ENCODE measurements at places on chromosomes 4 and X. TPM values are rescaled to one million over a fixed set of nuclear protein-coding genes. Genes with fewer than 3 reads are reported as not detected.

DNA sequence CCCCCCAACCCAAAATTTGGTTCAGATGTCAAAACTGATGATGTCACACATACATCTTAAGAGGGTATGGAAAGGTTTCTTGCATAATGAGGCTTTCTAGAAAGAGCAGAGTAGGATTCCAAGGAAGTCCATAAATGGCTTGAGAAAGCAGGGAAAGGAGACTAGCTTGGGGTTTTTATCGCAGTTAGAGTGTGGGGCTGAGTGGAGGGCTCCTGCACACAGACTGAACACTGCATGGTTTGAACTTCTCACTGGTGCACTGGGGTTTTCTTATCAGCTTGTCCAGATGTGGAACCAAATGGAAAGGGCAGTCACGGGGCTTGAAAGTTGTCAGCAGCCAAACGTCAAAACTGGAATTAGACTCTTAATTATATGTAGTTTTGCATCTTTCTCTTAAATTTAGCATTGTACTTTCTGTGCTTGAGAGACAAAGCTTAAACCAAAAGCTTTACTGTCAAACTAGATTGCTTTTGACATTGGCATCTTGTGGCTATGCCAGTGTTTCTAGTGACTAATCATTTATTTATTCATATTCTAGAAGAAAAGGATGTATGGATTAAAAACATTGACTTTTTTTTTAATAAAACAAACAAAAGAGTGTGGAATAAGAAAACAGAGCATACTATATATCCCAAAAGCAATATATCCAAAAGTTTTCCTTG is 78.3 kb upstream of the STIM2 start:
- no peak for DNase-seq

IQCM gene
- total RNA-seq, result not detected

DNA sequence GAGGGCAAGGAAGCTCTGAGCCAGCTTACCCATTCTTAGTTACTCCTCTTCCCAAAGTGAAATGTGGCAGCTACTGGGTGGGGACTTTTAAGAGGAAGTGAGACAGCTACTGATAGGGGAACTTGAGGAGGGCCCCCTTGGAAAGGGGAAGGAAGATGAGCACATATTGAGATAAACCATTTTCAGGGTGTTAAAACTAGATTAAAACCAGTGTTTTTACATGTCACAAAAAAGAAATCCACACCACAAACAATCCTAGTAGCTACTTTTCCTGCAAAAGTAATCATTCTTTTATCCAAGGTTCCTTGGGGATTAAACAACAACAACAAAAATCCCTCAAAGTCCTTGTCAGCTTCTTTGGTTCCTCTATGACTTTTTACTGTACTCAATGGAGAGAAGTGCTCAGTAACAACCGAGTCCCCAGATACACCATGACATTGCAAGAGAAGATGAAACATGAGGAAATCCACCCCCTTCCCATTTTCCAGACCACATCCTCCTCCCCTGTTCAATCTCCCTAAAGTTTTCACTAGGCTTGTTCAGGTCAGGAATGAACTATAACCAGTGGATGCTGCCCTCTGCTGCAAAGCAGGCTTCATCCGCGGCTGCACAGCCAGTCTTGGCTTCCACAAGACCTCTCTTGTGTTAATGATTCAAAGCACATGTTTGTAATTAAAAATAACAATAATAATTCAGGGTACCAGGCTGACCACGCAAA is 113.5 kb upstream of the TMEM164 start:
- no peak for DNase-seq

DNA sequence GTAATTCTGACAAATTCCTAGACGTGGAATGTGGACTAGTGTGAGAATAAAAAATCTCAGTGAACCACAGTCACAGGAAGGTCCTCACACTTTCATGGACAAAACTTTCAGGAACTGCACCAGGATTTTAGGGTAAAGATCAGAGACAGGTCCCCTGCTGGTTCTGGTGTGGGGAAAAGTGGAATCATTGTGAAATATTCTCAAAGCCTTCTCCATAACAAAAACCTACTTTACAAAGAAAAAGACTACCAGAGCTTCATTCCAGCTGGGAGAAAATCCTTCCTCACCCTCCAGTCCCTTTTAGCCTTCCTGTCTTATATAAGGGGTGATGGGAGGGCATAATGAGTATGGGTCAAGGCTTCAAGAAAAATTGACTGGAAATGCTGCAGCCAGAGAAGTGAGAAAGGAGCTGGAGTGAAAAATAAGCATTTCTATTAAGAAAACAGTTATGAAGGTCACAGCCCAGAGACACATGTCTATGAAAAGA is 325.8 kb downstream of the ARAP2 start:
- no peak for DNase-seq

DNA sequence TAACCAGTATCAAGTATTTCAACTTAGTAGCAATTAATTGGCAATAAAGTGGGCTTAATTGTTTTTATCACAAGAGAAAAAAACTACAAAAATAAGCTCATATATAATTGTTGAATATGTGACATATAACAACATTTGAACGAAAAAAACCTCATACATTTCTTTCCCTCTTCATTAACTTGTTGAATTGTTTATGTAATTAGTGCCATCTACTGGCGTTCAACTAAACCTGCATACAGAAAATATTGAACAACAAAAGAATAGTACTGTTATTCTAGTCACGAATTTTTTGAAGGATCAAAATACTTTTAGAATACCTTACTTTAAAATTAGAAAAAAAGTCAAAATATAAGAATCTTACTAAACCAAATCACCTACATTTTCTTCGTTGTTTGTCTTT is 586.5 kb upstream of the FTHL17 start:
- peak; percentile 42 for DNase-seq

GRCh38 chr4:128979934-128980333 is 113.4 kb downstream of the SCLT1 start:
- no peak for DNase-seq

Data from HT-29 (cell line).